Activated CD4-positive, alpha-beta T cell treated with anti-CD3 and anti-CD28 coated beads for 36 hours (primary cell): ENCODE measurements at places on chromosomes 12 and 14.

- no peak overlapping the region for H3K4me3 ChIP-seq
- DNase-seq = no peak
- H3K27ac ChIP-seq = no peak overlapping the region
- no peaks in the 10 kb centered on the region for H3K36me3 ChIP-seq
- peaks cover 27% of the 10 kb centered on the region for H3K4me1 ChIP-seq
These were observed 41.1 kb upstream of the PCED1B start for GRCh38 chr12:47038270-47038748.

DNA sequence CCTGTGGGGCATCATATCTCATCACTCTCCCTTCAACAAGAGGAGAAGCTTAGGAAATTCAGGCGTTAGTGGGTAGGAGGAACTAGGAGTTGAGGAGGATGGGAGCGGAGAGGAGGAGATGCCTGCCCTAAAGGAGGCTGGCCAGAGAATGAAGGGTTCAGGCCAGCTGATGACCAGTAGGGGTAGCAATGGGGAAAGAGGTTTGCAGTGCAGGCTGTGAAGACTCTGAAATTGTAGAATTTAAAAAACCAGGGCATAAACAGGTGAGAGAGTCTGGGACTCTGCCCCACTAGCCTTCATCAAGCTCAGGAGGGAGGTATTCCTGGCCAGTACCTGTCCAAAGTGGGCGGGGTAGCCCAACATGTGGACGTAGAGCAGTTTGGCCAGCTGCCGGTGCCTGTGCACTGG is 809 bp downstream of the AP1G2 start:
- peaks cover 27% of the 10 kb centered on the region for H3K36me3 ChIP-seq
- H3K27me3 ChIP-seq = peaks cover under 1% of the 10 kb centered on the region
- H3K27ac ChIP-seq = peak overlapping the region; percentile 95
- no peak for DNase-seq

GRCh38 chr14:94421316-94421715 is 31.3 kb downstream of the SERPINA11 start:
- no peak overlapping the region for H3K4me3 ChIP-seq
- H3K4me1 ChIP-seq = peaks cover 21% of the 10 kb centered on the region
- H3K27me3 ChIP-seq = peaks cover 7% of the 10 kb centered on the region
- no peak overlapping the region for H3K27ac ChIP-seq

DNA sequence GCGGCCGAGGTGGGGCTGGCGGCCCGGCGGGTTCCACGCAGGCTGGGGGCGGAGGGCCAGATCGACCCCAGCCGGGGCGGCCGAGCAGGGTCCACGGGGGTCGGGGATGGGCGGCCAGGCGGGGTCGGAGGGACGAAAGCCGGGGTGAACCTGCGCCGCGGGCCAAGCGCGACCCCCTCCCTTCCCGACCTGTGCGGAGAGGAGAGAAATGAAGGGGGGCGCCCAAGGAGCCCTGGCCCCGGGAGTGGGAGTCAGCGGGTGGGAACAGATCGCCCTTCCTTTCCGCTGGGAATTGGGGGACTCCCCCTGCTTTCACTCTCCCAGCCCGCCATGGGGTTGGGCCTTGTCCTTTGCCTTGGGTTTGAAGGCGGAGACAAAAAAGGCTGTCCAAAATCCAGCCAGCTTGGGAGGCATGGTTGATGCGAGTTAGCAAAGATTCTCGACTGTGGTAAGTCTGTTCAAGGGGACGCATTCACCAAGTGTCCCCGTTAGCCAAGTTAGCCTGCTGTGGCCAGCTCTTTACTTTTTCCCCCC is 559 bp upstream of the CKAP4 start:
- H3K4me1 ChIP-seq = peaks cover 30% of the 10 kb centered on the region
- H3K27ac ChIP-seq = peak overlapping the region; percentile 80
- no peaks in the 10 kb centered on the region for H3K27me3 ChIP-seq
- peak overlapping the region; percentile 66 for H3K4me3 ChIP-seq
- H3K36me3 ChIP-seq = peaks cover 8% of the 10 kb centered on the region

- no peak overlapping the region for H3K4me3 ChIP-seq
- H3K36me3 ChIP-seq = no peaks in the 10 kb centered on the region
- DNase-seq = no peak
- no peaks in the 10 kb centered on the region for H3K27me3 ChIP-seq
These were observed 35.0 kb downstream of the PIK3C2G start for GRCh38 chr12:18296201-18296908.

DNA sequence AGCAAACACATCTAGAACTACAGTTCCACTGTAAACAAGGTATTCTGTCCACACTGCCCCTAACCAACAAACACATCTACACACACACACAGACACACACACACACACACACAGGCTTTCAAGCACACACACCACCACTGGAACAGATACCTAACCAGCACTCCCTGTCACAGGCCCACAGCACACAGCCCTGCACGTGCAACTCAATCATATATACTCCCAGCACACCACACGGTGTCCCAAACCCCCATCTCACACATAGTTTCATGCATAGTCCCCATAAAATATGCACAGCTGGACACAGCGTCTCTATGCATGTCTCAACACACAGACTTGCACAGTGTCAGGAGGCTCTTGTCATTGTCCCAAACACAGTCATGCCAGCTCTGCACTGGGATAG is 27.6 kb downstream of the KRT8 start:
- H3K36me3 ChIP-seq = no peaks in the 10 kb centered on the region
- no peak overlapping the region for H3K27ac ChIP-seq
- no peak overlapping the region for H3K4me3 ChIP-seq
- no peak for DNase-seq
- peaks cover 17% of the 10 kb centered on the region for H3K4me1 ChIP-seq
